NCI-H1417 treated with DMSO at 0.1 percent for 48 hours (cell line): ENCODE measurements at places on chromosomes 4 and X.

DNA sequence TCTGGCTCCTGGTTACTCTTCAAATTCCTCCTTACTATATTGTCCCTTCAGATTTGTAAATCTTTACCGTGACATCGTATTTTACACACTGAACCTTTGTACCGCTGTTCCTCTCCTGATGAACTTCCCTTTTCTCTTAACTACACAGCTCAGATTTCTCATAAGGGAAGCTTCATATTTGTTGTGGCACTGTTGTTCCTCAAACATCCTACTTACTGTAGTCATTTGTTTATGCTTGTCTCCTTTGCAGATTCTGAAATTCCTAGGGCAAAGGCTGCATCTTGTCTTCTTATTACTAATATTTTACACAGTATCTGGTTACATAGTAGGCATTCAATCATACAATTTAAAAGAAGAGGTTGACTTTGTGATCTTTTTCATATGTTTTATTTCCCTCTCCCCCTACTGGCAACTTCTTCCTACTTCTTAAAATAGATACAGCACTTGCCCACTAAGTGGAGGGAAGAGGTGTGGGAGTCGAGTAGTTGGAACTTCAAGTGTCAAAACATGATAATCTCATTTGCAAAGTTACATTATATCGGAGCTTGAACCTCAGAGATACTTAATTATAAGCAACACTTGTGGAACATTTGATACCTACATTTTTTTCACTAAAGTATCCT, 50.0 kb downstream of the TET2 start:
- no peak for DNase-seq

GRCh38 chr4:187393531-187394344, 601.8 kb upstream of the ZFP42 start:
- DNase-seq, result no peak

- DNase-seq, result no peak
Observed at GRCh38 chr4:100165809-100166208, 24.5 kb downstream of the DDIT4L start.

DNA sequence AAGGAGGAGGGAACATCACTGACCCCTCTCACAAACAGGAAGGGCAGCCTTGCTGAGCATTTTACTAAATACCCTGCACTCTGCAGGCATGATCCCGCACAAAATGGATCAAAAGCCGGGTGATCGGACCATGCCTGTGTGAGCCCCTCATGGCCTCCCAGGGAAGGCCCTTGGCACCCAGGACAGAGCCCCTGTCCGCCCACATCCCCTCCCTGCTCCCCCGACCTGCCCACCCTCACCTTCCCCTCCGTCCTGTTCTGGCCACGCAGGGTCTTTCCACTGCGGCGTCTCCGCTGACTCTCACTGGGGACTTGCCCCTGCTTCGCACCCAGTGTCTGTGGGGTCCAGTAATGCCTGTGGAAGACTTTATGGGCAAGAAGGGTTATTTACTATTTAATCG, 105.0 kb downstream of the HMX1 start:
- no peak for DNase-seq

GRCh38 chr4:93888768-93889167, 60.2 kb downstream of the ATOH1 start:
- DNase-seq, result no peak

- no peak for DNase-seq
Observed at GRCh38 chrX:4129626-4130025, 416.2 kb upstream of the PRKX start.

GRCh38 chr4:169185133-169185956, 85.4 kb downstream of the SH3RF1 start:
- DNase-seq, result no peak

GRCh38 chr4:83581411-83582288, 45.7 kb downstream of the GPAT3 start:
- DNase-seq, result no peak

GRCh38 chr4:10011277-10011676, 10.0 kb downstream of the SLC2A9 start:
- DNase-seq, result no peak

DNA sequence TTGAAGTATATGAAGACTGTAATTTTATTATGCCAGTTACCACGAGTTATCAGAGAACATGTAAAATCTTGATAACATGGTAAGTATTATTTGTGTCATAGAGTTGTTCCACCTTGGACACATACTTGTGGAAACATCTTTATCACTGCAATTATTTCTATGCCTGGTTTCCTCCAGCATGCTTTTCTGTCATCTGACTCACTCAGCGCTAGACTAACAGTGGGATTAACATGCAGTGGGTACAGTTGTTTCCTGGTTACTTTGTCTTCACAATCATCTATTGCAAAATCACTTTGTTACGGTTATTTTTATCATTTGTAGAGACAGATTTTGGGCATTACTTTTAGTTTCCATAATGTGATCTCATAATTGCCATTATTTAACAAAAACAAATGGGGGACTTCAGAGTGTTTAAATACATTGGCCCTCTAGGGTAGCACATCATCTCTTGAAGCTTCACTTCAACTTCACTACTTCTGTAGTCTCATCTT, at the start of gene STATH:
STATH (plus strand) TSS at position 441 of the 491 bp plus-strand sequence. CDS start 2,472 bp downstream, outside the sequence.
- DNase-seq, result no peak

DNA sequence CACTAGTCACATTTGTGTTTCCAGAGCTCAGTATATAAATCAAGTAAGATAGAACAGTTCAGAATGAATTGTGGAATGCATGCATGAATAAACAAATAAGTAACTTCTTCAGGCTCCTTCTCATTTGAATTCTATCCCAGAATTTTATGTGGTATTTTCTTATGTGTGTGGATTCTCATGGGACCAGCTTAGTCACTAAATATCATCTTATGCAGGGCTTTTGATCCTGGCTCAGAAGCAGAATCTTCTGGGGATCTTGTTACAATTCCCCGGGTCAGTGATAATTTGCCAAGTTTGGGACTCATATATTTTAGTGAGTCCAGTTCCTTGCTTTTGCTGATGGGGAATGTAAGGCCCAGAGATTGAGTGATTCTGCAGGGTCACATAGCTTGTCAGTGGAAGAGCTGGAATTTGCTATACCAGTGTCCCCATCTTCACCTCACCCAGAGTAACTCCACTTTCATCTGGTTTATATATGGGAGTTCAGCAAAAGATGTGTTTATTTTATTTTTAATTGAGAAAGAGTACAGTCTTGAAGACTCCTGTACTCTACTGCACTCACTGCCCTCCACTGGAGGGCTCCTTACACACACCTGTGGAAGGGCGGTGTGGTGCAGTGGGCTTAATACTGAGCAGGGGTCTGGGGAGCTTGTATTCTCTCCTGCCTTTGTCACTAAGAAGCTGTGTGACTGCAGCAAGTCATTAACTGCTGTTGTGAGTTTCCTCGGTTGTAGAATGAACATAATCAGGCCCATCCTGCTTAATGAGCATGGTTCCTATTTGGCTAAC, 198.2 kb upstream of the CXorf66 start:
- DNase-seq, result no peak

GRCh38 chr4:94345969-94346368, 3.3 kb upstream of the HPGDS start:
- DNase-seq, result no peak

GRCh38 chr4:72951628-72952027, 117.9 kb downstream of the COX18 start:
- no peak for DNase-seq

DNA sequence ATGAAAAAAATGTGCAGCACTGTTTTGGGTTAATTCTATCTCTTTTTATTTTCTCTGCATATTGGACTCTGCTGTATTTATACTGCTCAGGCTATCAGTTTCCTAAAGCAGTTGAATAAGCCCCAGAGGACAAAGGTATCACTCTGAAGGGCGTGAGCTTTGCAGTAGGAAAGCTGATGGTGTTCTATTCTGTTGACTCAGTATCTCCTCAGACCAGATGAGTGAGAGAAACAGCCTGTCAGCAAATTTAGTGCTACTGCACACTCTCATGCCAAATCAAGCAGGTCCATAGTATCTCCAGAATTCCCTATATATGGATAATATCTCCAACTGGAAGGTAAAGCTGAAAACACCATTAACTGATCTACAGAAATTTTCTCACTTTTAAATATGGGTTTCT, 132.3 kb upstream of the UGT8 start:
- no peak for DNase-seq

DNA sequence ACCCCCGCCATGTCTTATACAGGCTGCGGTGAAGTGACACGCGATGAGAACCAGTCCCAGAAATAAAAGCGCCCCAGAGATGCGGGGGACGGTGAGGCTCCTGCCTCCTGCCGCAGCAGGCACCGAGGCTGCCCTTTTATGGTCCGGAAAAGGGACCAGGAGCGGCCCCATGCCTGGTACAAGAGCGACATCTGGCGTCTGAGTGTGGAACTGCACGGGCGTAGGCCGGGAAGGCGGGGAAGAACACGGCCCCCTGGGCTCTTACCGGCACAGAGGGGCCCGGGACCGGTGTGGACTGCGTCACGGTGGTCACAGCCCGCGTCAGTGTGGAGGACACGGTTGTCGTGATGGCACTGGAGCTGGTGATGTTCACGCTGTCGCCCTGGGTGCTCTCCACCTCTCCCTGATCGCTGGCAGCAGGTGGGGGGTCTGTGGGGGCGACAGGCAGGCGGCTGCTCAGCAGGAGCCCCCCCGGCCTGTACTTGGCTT, 8.9 kb upstream of the RENBP start:
- no peak for DNase-seq

DNA sequence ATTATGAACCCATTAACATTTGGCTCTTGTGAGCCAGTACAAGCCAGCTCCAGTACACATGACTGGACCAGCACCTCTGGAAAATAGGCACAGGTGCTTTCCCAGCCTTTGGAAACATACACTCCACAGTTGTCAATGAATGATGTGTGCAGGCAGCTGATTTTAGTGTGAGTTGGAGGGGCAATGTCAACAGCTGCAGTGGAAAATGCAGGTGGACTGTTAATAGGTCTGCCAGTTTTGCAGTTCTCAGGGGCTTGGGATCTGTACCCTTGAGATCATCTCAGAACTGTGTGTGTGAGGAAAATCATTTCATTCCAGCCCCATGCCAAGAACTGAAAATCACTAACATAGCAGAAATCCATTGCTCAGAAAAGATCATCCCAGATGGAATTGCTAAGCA, 81.7 kb upstream of the CHRDL1 start:
- no peak for DNase-seq

DNA sequence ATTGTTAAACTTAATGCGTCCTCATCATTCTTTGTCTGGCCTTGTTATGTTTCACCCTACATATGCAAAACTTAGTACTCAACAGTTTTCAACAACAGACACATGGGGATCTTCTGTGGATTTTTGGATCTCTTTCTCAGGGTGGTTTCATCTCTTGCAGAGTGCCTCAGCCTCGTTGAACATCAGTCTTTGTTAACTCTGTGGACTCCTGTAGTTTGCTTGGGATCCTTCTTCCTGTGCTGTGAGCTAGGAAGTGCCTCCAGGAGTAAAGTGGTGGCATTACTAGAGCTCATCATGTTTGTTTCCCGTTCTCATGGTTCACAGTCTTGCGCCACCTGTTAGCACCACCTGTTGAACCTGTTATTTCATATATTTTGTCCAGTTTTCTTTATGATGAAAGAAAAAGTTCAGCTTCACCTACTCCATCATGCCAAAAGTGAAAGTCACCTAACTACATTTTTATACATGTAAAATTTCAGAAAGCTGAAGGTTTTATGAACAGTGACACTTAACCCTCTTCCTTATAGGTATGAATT, 27.5 kb upstream of the NDUFC1 start:
- DNase-seq, result no peak

- DNase-seq, result no peak
Observed at GRCh38 chrX:725971-726370, 95.4 kb downstream of the SHOX start.

GRCh38 chrX:110146521-110146920, 143.6 kb downstream of the TMEM164 start:
- DNase-seq, result peak; percentile 8

GRCh38 chr4:142427456-142427855, 418.6 kb downstream of the INPP4B start:
- DNase-seq, result no peak

GRCh38 chr4:123824524-123824923, 427.9 kb downstream of the SPRY1 start:
- DNase-seq, result no peak

GRCh38 chrX:57445076-57445475, 146.7 kb upstream of the ZXDB start:
- no peak for DNase-seq

DNA sequence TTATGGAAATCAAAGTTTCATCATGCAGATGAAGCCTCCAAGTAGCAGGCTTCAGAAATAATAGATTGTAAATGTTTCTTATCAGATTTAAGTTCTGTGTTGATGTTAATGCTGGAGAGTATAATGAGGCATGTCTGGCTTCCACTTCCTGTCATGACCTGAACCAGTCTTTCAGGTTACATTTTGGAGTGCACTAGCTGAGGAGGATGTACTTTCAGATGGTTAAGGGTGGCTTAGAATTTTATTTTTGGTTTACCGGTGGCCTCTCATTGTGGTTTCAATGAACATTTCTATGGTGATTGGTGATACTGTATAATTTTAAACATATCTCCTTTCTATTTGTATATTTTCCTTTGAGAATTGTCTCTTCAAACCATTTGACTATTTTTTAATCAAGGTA, 890.4 kb downstream of the SH3BGRL start:
- no peak for DNase-seq

- DNase-seq, result no peak
Observed at GRCh38 chrX:107565931-107566603, 62.2 kb upstream of the PRPS1 start.

- no peak for DNase-seq
Observed at GRCh38 chr4:109185951-109186350, 116.5 kb downstream of the COL25A1 start.

DNA sequence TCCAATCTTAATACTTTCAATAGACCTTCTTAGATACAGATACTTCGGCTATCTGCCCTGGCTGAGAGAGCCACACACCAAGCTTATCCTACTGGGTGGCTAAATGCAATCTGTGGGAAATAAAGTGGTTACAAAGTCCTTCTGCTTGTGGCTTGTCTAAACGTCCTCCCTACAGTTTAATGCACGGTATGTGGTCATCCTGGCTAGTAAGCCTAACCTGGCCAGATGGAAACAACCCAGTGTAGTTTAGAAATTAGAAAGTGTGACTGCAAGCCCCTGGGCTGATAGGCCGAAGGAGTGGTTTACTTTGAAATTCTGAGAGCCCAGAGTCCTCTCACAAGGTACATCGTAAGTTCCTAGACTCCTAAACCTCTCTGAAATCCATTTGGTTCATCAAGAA, 47.9 kb downstream of the HELT start:
- no peak for DNase-seq
